ENCODE measurements at places on chromosomes 12 and 14.

DNA sequence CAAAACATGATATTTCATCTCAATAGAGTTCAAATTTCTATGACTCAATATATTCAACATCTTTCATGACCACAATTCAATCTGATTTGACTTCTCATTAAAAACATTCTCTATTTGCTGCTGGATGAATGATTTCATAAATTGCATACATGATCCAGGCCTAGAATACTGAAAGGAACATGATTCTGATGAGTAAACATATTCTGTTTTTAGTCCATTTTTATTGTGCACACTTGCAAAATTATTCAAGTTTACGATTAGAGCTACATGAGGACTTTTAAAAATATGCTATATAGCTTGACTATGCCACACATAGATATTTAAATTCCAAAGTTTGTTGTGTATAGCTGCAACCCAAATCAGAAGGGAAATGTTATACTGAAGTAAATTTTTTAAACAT lies 273.8 kb upstream of the GRIP1 start:
- DNase-seq, result no peak

DNA sequence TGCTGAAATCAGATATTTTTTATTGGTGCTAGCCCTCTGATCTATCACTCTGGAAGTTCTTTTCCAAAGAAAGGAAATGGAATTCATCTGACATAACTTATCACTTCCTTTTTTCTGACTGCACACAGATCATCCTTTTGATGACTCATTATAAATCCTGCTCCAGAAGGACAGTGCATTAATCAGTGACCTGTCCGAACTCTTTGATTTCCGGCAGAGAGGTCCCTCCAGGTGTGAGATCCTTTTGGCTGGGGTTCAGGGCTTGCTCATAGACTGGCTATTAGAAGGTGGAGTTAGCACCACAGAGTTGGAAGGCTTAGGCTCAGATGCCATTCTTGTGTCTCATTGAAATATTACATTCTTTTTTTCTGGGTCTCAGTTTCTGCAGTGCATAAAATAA lies 328.2 kb downstream of the ZFP36L1 start:
- DNase-seq, result no peak

DNA sequence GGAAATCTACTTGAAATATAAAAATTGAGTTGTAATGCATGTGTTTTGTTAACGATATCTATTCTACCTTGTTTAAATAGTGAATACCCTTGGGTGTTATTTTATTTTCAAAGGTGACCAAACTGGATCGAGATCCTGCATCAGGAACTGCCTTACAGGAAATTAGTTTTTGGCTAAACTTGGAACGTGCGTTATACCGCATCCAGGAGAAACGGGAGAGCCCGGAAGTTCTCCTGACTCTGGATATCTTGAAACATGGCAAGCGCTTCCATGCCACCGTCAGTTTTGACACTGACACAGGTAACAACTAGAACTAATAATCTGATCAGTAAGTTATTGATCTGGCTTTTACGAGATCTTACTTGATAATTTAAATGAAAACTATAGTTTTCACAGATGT lies 15.9 kb downstream of the DYNC1H1 start:
- DNase-seq, result no peak

DNA sequence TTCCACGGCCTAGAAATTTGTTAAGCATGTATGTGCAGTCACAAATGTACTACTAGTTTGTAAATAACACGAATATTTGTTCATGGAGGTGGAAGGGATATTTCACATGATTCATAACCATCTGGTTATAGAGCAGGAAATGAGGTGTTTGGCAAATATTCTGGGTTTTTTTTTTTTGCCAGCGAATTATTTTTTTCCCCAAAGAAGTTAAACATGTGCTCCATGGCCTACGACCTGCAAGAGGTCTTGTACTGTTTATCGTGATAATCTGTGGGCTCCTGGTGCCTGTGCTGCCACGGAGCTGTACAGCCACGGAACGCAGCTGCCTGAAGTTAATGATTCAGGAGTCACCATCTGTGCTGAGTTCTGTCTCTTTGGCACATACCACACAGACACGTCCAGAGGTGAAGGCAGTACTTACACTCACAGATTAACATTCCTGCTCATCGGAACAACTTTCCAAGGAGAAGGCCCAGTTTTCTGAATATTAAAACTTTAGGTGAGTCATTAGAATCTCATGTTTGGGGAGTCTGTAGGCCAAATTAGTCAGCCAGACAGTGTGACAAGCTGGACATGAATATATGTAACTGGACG lies 156.3 kb downstream of the TMX1 start:
- DNase-seq, result no peak

GRCh38 chr14:76486251-76486743 lies 110.4 kb downstream of the ESRRB start:
- DNase-seq, result no peak

- no peak for DNase-seq
Observed at GRCh38 chr14:33098016-33098415, 159.3 kb downstream of the NPAS3 start.

- no peak for DNase-seq
Observed at GRCh38 chr14:105532735-105533141, 6.4 kb downstream of the TMEM121 start.

GRCh38 chr12:48773686-48774085 lies 15.2 kb downstream of the ADCY6 start:
- no peak for DNase-seq

GRCh38 chr14:79466938-79467527 lies 744.3 kb downstream of the DIO2 start:
- DNase-seq, result no peak

DNA sequence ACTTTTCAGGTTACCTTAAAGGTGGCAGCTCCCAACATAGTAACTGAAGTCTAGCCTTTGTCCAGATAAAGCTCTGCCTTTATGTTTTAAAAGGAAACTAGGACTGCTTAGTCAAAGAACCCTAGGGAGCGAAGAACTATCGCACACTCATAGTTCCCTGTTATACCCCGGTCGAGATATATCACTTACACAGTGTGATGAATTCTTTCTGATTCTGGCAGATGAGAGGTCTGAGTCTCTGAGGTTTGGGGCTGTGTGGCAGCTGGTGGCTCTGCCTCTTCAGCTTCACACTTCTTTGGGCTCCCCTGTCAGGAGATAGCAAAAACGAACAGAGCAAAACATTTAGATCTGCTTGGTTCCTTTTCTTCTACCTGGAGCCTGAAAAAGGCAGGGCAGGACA lies 17.0 kb downstream of the ACIN1 start:
- no peak for DNase-seq

GRCh38 chr12:114407842-114408411 lies 2.0 kb upstream of the TBX5 start:
- no peak for DNase-seq

GRCh38 chr12:77685901-77686300 lies 144.8 kb upstream of the NAV3 start:
- no peak for DNase-seq

DNA sequence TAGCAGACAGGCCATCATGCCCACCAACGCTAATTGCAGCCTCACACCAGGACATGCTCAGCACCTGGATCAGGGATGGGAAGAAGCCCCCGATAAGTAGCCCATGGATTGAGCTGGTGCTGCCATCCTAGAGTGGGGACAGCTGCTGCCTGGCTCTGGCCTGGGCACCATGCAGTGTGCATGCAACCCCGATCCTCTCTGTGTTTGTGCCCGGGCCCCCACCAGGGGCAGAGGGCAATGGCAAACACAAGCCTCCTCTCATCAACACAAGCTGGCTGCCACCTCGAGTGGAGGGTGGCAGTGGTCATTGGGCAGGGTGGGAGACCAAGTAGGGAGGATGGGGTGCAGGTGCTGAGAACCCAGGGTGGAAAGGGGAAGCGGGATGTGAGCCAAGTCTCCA lies 23.3 kb upstream of the SOCS2 start:
- DNase-seq, result no peak

DNA sequence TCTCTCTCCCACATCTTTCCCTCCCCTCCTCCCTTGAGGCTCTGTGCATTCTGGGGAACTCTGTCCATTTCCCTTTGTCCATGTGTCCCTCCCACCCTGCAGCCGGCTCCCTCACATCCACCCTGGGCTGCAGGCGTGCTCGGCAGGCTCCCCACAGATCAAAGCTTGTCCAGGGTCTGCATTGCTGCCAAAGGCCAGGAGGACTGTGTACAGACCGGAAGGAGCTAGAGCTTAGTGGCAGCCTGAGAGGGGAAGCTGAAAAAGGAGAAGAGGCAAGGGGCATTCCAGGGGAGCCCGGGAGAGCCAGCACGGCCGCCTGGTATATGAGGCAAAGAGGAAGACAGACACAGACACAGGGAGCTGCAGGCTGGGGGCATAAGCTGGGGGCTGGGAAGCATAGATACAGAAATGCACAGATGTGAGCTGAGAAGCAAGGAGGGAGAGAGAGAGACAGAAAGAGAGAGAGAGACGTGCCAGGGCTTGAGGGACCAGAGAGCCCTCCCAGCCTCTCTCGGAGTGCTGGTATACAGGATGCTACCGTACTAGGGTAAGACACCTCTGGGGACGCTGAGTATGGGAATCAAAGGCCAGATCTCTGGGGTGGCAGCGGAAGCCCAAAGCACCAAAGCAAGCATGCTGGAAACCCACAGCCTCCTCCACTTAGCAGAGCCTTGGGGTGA lies 3.3 kb downstream of the CD4 start:
- DNase-seq, result peak; percentile 39

- no peak for DNase-seq
Observed at GRCh38 chr14:97100306-97100705, 303.1 kb downstream of the VRK1 start.

GRCh38 chr14:92626041-92626440 lies 112.5 kb downstream of the RIN3 start:
- DNase-seq, result no peak

GRCh38 chr12:54465857-54466523 lies 7.4 kb downstream of the GTSF1 start:
- no peak for DNase-seq

DNA sequence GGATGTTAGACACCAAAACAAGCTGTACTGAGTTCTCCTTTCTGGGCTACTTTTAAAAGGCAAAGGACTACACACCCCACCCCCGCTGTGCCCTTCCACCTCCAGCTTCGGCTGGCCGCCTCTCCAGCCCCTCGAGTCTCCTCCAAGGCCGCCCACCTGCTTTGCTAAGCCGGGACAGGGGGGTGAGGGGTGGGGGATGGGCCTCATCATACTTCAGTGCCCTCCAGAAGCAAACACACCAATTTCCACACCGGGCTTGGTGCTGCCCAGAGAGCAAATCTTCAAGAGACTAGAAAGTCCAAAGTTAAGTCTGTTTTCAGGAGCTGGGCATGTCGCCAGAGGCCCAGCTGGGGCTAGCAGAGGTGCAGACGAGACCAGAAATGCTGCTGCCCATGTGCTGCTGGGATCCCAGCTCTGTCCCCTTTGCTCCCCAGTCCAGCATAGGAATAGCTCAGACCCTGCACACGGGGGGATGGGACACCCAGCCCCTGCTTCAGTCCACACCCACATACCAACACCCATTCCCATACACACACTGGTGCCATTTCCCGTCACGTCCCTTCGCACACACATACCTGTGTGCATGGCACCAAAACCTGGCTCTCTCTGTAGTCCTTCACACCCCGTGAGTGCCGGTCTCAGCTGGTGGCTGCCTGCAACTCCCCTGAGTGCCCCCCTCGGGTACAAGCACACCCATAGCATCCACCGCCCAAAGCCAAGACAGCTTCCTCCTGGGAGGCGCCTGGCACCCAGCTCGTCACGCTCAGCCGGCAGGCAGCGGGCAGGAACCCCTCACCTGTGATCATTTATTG lies 1.0 kb downstream of the SLC6A12 start:
- DNase-seq, result no peak

GRCh38 chr12:52872644-52873389 lies 24.0 kb upstream of the KRT78 start:
- no peak for DNase-seq

DNA sequence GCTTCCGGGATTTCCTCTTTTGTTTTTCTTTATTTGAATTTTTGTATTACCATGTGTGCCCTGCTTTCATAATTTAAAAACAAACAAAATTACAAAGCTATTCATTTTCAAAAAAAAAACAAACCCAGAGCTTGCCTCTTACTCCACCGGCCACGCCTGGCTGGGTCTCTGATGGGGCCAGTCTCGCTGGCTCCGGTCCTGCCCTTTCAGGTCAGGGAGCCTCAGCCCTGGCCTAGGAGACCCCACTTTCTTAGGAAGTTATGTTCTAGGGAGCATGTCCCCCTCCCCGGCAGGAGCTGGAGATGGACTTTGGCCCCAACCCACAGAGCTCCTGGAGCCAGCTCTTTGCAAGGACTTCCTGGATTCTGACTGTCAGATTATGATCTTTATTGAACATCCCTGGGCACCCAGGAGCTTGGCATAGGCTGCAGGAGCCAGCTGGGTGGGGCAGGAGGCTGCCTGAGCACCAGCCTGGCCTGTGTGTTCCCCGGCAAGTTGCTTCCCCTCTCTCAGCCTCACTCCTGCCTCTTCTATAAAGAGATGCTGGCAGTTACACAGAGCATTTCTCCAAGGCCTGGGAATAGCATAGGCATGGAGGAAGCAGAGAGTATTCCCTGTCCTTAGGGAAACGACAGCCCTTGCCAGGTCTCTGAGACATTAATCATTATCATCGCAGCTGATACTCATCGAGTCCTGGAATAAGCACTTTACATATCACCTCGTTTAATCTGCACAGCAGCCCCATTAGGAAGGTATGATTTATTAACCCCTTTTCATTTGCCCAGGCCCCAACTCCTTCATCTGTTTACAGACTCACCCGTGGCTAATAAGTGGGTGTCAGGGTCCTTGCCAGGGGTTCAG lies 3.5 kb downstream of the DEGS2 start:
- DNase-seq, result no peak

- DNase-seq, result no peak
Observed at GRCh38 chr14:95303552-95303951, 16.2 kb downstream of the CLMN start.

DNA sequence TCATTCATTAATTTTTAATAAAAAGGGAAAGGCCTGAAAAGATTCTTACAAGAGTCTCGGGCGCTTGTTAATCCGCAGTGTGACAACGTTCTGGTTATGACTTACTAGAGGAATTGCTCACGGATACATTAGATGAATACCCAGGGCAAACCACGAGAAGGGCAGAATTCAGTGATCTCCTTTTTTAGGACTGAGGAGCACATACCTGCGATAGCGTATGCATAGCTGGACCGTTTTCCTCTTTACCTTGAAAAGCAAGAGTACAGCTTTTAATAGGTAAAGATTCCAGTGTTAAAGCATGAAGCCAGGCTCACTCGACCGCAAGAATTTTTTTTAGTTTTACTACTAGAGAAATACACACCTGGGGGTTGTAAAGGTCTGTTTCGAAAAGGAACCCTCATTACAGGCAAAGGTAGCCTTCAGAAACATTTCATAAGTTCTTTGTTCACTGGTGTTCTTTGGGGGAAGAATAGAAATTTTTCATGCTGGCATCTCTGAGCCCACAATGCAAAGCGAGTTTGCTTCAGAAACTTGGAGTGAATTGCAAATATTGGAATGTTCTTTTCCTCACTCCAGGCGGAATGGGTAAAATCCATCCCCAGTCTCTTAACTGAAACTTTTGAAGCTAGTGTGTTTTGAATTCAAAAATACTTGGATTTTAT lies 953 bp downstream of the MAPK1IP1L start:
- DNase-seq, result no peak

- DNase-seq, result no peak
Observed at GRCh38 chr14:54890788-54891187, 11.8 kb downstream of the GCH1 start.

- DNase-seq, result no peak
Observed at GRCh38 chr12:54663603-54664002, 15.4 kb upstream of the DCD start.
